ENCODE measurements at places on chromosomes 3 and 15. TPM values are rescaled to one million over a fixed set of nuclear protein-coding genes. Genes with fewer than 3 reads are reported as not detected.

DNA sequence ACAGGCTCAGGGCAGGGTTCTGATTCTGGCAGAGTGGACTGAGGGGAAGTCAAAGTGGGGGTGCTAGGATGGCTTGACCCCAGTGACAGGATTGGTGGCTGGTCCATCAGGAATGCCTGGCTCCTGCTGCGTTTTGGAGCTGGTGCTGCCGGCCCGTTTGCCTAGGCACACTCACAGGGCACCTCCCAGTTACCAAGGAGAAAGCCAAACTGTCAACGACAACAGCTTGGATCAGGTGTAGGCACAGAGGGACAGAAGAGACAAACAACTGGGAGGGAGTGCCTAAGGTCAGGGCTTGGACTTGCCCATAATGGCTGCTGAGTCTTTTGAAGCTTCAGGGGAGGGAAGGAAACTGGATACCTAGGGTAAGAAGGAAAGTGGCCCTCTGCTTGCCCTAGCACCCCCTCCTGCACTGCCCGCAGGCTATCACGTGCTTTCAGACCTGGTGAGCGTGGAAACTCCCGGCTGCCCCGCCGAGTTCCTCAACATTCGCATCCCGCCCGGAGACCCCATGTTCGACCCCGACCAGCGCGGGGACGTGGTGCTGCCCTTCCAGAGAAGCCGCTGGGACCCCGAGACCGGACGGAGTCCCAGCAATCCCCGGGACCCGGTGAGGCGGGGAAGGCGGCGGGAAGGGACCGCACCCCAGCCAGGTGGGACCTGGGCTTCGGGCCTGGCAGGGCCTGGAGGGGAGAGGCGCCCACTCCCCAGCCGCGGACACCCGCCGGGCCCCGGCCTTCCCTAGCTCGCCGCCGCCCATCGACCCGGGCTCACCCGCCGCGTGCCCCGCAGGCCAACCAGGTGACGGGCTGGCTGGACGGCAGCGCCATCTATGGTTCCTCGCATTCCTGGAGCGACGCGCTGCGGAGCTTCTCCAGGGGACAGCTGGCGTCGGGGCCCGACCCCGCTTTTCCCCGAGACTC is 5.1 kb downstream of the DUOX1 start:
- DNase-seq, result no peak

DNA sequence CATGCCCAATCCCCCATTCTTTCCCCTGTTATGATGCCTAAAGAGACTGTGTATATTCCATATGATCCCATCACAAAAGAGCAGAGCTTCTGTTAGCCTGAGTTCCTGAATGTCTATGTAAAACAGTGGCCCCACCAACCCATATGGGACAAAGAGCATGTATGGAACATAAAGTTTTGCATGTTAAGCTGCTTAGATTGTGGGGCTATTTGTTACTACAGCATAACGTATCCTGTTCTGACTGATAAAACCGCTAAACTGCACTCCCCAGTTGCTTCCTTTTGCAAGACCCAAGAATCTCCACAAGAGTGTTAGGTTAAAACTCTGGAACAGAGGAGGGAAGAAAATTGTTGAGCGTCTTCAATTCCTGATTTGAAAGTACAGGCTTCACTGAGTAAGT is 154.8 kb downstream of the ALDH1A2 start:
- DNase-seq, result no peak

- DNase-seq, result no peak
Observed at GRCh38 chr3:191100516-191100915, 98.5 kb upstream of the OSTN start.

DNA sequence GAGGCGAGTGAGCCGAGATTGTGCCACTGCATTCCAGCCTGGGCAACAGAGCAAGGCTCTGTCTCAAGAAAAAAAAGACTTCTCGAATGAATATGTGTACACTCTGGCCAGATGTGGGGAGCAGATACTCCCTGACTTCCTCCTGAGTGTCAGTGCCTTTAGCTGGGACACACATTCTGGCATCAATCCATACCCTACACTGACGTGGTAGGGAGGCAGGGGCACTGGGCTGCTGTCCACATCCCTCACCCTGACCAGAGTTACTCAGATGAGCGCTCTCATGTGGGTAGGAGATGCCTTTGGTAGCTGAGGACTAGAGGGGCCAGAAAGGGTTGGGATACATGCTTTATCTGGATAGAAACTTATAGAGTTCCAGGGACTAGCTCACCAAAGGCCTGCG is 15.6 kb downstream of the LIMD1 start:
- no peak for DNase-seq

DNA sequence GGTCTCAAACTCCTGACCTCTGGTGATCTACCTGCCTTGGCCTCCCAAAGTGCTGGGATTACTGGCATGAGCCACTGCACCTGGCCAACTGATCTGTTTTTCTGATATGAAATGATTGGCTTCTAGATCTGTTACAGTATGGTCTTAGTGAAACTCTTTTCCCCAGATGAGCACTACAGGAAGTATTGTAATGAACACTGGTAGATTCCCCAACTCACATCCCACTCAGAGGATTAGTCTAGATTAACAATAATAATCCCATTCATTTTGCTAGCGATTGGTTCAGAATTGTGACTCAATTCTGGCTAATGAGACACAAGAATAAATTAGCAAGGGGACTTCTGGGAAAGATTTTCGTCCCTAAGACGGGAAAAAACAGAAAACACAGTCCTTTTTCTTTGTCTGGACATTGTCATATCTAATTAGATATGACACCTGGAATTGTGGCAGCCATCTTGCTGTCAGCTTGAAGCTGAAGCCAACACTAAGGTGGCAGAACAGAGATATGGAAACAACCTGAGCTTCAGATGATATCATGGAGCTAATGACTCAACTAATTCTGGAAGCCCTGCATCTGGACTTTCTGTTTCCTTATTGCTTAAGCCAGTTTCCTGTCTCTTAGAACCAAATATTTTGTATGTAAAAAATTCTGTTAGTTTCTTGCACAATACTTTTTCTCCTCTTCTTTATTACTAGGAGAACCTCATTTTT is 17.4 kb upstream of the NPTN start:
- no peak for DNase-seq

DNA sequence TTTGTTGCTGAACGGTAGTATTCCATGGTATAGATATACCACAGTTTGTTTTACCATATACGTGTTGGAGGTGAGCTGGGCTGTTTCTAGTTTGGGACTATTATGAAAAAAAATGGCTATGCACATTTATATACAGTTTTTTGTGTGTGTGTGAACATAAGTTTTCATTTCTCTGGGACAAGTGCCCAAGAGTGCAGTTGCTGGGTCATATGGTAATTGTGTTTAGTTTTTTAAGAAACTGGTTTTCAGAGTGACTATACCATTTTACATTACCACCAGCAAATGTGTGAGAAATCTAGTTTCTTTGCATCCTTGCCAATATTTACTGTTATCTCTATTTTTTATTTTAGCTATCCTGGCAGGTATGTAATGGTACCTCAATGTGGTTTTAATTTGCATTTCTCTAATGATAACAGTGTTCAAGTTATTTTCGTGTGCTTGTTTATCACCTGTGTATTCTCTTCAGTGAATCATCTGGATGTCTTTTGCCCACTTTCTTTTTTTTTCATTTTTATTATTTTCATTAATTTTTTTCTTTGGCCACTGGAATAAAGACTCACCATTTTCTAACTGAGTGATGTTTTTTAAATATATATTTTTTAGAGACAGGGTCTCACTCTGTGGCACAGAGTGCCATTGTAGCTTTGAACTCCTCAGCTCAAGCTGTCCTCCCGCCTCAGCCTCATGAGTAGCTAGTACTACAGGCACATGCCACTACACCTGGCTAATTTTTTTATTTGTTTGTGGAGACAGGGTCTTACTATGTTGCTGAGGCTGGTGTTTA is 75.3 kb downstream of the ZNF609 start:
- DNase-seq, result no peak

GRCh38 chr3:150150633-150151032 is 179.9 kb upstream of the PFN2 start:
- no peak for DNase-seq

Gene C2CD4B
- not detected for total RNA-seq

Gene ALDH1A3
- not detected for total RNA-seq

DNA sequence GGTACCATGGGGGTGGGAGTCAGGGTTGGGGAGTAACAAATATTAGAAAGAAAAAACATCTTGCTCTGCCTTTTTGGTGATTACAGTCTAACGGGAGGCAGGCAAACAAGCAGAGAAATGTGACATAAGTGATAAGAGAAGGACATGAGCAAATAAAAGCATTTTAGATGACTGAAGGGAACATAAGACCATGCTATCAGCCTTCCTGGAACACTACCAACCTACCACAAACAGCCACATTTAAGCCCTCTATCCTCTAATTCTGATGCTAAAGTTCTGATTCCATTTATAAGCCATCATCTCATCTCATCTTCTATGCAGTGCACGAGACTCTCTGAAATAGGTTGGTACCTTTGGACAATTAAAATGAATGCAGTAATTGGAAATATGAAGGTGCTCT is 243.4 kb upstream of the P2RY1 start:
- DNase-seq, result no peak

- DNase-seq, result no peak
Observed at GRCh38 chr15:40277471-40277870, 5.4 kb downstream of the ANKRD63 start.

Gene TM4SF1
- total RNA-seq, result 0.27 TPM

DNA sequence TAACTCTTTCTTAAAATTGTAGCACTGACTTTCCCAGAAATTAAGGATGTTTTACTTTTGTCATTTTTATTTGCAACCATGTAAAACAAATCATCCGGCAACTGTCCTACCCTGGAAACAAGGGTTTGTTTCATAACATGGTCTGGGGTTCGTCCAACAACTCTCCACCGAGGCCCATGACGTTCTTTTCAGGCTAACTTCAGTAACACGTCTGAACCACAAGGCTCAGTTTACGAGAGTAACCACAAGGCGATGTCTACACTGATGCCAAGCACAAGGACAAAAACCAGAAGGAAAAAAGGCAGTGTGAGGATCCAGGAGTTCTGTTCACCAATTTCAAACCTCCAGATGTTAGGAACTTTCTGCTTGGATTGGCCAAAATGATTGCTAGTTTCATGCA is 546.1 kb downstream of the NTRK3 start:
- DNase-seq, result no peak

GRCh38 chr3:56987238-56987895 is 73.1 kb upstream of the SPATA12 start:
- no peak for DNase-seq

GRCh38 chr3:54372232-54372631 is 249.9 kb downstream of the CACNA2D3 start:
- DNase-seq, result no peak

DNA sequence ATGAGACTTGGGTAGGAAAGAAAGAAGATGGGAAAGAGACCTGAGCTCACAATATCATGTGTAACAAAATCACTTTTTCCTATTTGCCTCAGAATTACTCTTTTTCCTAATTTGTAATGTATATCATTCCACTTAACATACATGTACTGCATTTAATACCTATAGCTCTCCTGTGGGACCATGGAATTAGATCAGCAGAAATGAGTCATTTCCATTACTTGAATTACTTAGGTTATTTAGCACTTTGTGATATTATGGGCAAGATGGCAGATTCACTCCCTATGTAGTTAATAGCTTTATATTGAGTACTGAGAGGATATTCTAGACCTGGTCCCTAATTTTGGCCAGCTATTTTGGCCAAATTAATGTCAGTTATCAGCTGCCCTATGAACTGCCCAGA is 70.5 kb downstream of the ZNF609 start:
- no peak for DNase-seq

DNA sequence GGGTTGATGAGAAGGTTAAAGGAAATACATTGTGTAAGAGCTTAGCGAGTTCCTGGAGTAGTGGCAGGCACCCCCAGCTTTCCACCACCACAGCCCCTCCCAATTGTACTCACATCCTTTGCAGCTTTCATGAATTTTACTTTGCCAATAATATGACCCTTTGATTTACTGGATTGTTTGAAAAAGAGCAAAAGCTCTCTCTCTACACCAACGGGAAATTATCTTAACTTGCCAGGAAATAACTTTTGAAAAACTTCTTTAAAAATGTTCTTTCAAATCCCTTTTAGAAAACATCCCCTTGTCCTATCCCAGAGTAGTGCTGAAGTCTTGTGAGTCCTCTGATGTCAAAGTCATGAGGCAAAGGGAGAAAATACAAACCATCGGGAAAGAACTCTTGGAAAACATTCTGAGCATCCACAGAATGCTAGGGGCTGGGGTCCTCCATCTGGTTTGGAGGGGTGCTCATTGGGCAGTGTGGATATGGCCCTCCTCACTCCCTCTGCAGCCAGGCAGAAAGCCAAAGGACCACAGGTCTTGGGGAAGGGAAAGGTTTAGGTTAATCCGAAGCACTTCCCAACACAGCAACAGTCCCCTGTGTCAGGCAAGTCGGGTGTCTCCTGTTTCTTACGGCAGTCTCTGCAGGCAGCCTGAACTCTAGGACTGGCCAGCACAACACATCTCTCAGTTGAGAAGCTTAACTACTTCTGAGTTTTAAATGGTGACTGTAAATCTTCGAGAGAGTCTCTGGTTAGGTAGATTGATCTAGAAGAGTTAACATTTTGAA is 36.5 kb downstream of the BOC start:
- DNase-seq, result no peak

GRCh38 chr3:87298111-87298718 is 21.8 kb upstream of the POU1F1 start:
- peak; percentile 20 for DNase-seq

DNA sequence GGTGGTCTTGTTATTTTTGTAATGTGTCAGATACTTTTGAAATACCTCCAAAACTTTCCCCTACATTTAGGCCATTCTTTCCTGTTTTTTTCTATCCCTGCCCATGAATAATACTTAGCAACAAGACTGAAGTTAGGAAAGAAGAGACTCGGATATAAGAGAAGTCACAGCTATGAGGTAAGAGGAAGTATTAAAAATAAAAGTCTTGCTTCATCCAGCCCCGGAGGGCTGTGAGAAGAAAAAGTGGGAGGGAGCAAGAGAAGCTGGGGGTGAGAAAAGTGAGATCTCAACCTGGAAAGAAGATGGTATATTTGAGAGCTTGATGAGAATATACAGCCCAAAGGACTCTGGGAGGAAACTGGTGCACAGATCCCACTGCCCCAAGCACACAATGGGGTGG is 213.5 kb upstream of the CDIN1 start:
- no peak for DNase-seq

- DNase-seq, result no peak
Observed at GRCh38 chr3:56428667-56429066, 39.6 kb downstream of the ERC2 start.

Gene GOLGA6L7
- not detected for total RNA-seq

- no peak for DNase-seq
Observed at GRCh38 chr15:74384881-74385643, 17.6 kb upstream of the CYP11A1 start.

Gene TEX9
- total RNA-seq, result 1.2 TPM

DNA sequence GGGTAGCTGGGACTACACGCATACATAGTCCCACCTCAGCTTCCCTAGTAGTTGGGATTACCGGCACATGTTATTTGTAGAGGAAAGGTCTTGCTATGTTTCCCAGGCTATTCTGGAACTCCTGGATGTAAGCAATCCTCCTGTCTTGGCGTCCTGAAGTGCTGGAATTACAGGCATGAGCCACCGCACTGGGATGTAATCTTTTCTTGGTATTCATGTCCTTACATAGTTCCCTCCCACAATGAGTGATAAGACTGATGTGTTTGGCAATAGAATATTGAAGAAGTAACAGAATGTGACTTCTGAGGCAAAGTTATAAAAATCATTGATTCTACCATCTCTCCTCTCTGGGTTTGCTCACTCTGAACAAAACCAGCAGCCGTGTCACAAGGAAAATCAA is 22.7 kb upstream of the ALCAM start:
- no peak for DNase-seq

Measured in CD8-positive, alpha-beta memory T cell (primary cell).